IMR-90 (cell line): ENCODE measurements at places on chromosomes 4 and X. TPM values are rescaled to one million over a fixed set of nuclear protein-coding genes. Genes with fewer than 3 reads are reported as not detected.
A peak's percentile ranks its signal among the peaks of the same experiment; 100 is the strongest.

DNA sequence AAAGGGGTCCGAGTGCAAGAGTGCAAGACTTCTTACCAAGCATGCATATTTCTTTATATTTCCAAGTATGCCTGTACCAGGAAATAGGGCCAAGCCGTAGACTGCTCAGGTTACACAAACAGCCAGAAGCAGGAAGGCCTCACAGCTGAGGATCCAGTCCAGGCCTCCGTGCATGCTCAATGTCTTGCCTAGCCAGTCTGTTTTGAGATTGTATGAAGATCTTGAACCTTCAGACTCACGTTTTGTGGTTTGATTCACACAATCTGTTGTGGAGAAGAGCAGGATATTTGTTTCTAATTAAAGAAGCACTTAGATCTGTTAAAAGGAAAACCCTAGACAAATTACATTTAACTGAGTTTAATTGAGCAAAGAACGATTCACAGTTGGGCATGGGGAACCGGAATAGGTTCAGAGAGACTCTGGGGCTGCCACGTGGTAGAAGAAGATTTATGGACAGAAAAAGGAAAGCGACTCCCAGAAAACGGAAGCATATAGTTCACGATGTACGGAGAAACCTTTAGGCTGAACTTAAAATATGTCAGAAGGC, 1.2 kb downstream of the MGST2 start:
- DNase-seq = peak; percentile 76

GRCh38 chr4:71334465-71334882, 4.3 kb upstream of the SLC4A4 start:
- DNase-seq = peak; percentile 66

DNA sequence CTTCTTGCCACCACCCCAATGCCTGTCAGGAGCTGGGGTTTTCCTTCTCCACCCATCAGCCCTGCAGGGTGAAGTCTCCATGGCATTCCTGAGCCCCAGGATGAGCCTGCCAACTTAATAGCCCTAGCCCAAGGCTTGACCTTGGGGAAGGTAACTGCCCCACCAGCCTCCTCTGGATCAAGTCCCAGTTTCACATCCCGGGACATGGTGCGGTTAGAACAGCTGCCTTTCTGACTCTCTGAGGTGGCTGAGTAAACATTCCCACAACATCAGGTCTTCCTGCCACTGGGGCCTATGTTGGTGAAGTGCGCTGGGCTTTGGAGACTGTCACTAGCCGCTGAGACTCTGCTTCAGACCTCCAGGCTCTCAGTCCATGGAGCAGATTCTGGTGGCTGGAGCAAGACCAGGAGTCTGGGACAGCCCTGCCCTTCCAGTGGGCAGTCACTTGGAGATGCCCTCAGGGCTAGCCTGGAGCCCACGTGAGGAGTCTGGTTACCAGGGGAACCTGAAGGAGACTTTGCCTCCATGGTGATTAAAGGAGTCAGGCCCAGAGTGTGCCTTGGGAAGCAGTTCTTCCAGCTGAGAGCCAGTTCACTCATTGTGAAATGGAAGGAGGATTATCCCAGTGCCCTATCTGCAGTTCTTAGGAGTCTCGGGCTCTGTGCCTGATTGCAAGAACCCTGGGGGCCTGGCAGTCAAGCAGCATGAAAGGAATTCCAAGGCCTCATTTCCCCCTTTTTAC, 56.8 kb downstream of the SMIM20 start:
- DNase-seq = no peak

DNA sequence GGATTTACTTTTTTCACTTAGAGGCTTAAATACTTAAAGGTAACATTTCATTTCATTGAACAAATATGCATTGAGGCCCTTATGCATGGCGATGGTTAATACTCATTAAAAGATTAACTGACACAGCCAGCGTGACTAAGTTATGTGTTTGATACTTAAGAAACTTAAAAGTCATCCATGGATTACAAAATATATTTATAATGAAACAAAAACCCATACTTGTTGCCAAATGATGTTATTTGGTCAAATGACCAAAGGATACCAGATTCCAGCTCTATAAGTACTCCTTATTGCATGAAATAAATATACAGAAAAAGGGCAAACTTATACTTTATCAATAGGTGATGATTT, 26.7 kb downstream of the ZNF330 start:
- DNase-seq = no peak

DNA sequence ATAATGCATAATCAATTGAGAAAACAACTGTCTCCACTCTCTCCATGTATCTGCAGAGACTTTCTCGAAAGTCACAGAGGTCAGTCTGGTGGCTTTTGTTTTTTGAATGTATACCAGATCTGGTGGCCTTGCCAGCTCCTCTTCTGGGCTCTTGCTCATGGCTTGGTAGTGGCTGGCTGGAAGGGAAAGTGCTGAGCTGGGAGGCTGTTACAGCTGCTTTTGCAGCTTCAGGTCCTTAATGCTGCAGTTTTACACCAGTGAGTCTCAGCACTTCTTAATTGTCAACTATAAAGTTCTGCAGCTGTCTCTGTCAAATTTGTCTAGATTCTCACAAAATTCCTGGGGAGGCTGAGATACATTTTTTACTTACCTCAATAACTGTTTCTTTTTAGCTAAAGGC, 390.0 kb downstream of the GRXCR1 start:
- no peak for DNase-seq

- DNase-seq = no peak
Observed at GRCh38 chr4:7887436-7887835, 52.2 kb downstream of the AFAP1 start.

DNA sequence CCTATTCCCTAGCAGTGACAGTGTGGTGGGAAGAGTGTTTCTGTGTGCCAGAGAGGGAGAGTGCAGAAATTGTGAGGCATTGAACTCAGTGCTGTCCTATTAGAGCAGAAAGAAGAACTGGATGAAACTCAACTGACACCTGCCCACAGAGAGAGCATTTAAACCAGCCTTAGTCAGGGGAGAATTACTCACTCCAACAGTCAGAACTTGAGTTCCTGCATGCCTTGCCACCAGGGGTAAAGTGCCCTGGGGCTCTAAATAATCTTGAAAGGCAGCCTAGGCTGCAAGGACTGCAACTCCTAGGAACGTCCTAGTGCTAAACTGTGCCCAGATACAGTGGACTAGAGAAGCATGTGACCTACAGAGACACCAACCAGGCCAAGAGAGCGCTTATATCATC, 12.8 kb downstream of the CYSLTR1 start:
- no peak for DNase-seq

DNA sequence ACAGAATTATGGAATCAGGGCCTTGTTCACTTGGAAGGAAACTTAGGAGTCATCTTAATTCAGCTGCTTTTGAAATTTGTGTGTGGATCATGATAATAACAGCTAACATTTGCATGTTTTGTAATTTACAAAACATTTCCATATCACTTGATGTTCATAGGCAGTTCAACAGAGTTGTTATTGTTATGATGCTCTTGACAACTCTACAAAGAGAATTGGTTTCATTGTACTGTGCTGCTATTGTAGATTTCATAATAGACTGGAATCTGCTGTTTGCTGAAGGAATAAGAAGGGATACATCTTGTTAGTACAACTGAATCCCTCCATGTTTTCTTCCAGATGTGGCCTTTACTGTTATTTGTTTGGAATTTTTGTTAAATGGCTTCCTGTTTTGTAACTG, 83.5 kb downstream of the CNKSR2 start:
- DNase-seq = no peak

GRCh38 chrX:87067795-87068369, 449.7 kb upstream of the KLHL4 start:
- DNase-seq = no peak

- DNase-seq = no peak
Observed at GRCh38 chr4:74205046-74205445, 47.1 kb downstream of the MTHFD2L start.

DNA sequence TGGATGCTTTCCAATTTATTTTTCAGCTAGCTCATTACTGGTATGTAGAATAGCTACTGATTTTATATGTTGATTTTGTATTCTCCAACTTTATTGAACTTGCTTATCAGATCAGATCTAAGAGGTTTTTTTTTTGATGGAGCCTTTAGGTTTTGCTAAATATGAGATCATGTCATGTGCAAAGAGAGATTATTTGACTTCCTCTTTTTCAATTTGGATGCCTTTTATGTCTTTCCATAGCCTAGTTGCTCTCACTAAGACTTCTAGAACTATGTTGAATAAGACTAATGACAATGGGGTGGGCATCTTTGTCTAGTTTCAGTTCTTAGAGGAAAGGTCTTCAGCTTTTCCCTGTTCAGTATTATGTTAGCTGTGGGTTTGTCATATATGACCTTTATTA, 11.7 kb downstream of the MAGEE1 start:
- no peak for DNase-seq

- DNase-seq = no peak
Observed at GRCh38 chr4:17082186-17082585, 183.7 kb upstream of the LDB2 start.

GRCh38 chr4:121073004-121073435, 685 bp upstream of the NDNF start:
- DNase-seq = no peak

DNA sequence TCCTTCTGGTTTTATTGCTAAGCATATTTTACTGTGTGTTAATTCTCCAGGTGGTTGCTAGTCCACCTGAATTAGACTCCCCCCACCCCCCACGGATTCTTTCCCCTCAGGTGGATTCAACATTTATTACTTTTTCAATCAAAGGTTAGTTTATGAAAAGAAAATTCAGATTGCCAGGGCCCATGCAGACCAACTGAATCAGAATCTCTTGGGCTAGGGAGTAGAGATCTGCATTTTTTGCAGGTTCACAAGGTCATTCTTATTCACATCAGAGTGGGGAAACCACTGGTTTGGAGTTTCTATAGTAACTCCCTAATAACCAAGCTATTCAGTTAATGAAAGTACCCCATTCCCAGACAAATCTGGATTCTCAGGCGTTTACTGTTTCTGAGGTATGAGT, 9.8 kb downstream of the TMEM255A start:
- DNase-seq = no peak

GRCh38 chrX:42290608-42291007, 367.3 kb upstream of the CASK start:
- DNase-seq = peak; percentile 0

- peak; percentile 32 for DNase-seq
Observed at GRCh38 chr4:105179539-105180401, 33.1 kb downstream of the TET2 start.

DNA sequence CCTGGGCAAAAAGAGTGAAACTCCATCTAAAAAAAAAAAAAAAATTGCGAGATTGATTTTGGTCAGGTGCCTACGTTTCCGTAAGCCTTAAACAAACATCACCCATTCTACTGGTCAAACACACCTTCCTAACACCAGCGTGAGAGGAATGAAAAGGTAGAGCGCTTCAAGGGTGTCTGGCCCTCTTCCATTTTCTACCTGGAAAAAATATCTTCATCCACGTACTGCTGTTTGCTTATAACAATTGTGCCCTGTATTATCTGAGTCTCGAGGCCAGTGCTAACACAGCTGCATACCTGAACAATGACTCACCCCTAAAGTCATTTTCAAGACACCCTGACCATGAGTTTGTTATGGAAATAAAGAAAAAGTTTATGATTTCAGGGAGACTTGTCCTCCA, 13.9 kb downstream of the TMSB4X start:
- peak; percentile 74 for DNase-seq

TRIM75 gene
- total RNA-seq = not detected in 2 replicates

TMPRSS11E gene
- total RNA-seq = not detected in 2 replicates

TMEM33 gene
- total RNA-seq = 45.5 and 49.7 TPM in 2 replicates

MAGEA4 gene
- total RNA-seq = not detected in 2 replicates

QRFPR gene
- total RNA-seq = not detected in 2 replicates

RNF128 gene
- 4.8 and 6.4 TPM in 2 replicates for total RNA-seq
